Neural crest cell (in vitro differentiated cells): ENCODE measurements at places on chromosomes 11 and 22. TPM values are rescaled to one million over a fixed set of nuclear protein-coding genes. Genes with fewer than 3 reads are reported as not detected.

DNA sequence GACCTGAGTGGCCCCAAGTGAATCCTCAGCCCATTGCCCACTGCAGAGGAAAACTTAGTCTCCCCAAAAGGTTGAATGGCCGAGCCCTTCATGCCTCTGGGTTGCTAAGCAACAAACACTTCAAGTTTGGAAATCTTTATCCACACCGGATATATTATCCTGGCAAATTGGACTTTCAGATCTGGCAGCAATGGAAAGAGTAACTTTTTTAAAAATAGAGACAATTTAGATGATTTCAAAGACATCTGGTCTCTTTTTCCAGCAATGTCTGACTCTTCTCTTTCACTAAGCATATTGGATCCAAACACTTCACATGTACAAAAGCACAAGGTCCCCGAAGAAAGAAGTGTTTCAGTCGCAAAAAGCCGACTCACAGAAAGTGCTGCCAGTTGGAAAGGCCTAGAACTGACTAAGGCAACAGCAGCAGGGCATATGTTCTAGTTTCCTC is 505.3 kb downstream of the SOX6 start:
- DNase-seq = no peak

The MOV10L1 gene
- not detected in 2 replicates for total RNA-seq

GRCh38 chr11:58652726-58653280 is 30.3 kb downstream of the CNTF start:
- no peak for DNase-seq

DNA sequence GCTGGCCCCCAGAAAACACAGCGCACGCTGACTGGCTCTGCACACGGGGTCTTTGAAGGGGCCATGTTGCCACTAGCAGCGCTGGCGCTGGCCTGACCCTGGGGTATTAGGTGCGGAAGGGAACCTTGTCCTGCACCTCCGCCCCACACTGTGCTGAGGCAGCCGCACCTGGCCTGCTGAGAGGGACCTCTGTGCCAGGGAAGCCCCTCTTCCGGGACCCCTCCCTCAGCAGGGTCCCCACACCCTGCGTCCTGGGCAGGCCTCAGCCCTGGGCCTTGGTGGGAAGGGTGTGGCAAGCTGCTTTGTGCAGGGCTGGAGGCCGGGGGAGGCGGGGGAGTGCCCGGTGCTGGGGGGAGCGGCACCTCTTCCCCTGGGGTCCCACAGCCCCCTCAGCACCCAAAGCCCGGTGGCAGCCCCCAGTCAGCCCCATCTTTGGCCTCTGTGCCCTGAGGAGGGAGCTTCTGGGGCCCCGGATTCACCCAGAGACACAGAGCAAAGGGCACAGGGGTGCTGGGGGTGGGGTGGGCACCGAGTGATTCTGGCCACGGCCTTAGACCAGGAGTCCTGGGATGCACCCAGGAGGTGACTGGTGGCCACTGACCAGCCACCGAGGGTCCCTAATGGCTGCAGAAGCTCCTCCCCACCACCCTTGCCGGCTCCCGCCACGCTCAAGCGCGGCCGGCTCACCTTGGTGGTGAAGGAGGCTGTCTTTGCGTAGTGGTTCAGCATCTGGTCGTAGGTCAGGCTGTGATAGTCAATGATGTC is 11.4 kb downstream of the TTLL8 start:
- DNase-seq = no peak

DNA sequence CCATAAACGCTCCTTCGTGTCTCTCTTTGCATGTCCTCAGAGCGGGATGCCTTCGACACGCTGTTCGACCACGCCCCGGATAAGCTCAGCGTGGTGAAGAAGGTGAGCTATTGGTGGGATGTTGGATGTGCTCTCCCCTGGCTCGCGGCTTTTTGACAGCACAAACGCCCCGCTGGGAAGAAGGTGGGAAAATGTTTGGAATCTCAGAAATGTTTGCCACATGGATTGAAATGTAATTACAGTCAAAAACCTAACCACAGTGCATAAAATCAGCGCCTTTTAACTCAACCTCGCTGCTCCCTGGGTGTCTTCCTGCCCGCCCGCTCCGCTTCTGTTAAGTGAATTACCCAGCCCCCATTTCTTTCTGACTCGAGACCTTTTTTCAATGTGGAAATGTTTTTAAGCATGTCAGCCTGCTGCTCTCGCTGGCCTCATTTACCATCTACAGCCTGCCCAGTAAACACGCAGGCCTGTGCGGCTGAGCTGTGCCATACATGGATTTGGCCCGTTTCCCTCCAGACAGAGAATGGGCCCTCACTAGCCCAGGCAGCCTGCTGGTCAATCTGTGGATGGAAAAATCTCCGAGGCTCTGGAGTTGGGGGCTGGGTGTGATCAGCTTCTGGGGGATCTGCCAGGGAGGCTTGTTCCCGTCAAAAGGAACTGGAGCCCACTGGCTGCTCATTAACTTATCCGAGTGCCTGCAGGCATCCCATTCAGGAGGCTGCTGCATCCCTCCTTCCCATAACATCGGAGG is 32.7 kb upstream of the PARVG start:
- DNase-seq = no peak

DNA sequence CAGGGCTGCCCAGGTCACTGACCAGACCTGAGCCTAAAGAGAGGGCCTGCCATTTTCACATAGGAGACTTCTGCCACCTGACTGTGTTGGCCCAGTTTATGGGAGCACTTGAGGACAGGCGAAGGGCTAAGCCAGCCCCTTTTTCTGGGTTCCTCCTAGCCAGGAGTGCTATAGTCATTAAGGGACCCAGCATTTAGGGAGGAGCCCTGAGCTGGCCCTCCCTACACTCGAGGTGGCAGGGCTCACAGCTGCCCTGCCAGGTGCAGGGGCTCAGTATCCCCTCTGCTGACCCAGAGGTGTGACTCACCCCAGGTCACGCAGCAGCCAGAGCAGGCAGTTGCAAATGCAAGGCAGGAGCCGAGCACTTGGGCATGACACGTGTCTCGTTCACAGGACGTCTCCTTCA is 86.3 kb upstream of the CRYBB3 start:
- no peak for DNase-seq

The KIRREL3 gene
- 0.64 and 0.82 TPM in 2 replicates for total RNA-seq

The OR8J3 gene
- not detected in 2 replicates for total RNA-seq

The FZD4 gene
- total RNA-seq = 4.1 and 4.6 TPM in 2 replicates

GRCh38 chr11:104534278-104534677 is 364.0 kb downstream of the CASP12 start:
- DNase-seq = no peak

The APOL4 gene
- total RNA-seq = not detected in 2 replicates

- DNase-seq = no peak
Observed at GRCh38 chr22:35315141-35315854, 15.6 kb downstream of the TOM1 start.

GRCh38 chr22:42470366-42471082 is 38.3 kb upstream of the NFAM1 start:
- no peak for DNase-seq

- DNase-seq = no peak
Observed at GRCh38 chr11:1075341-1075911, 752 bp downstream of the MUC2 start.

The SMTNL1 gene
- not detected in 2 replicates for total RNA-seq

- DNase-seq = no peak
Observed at GRCh38 chr11:31865606-31866300, 54.6 kb upstream of the PAX6 start.

The DLG2 gene
- total RNA-seq = 2.1 and 3.6 TPM in 2 replicates

- DNase-seq = no peak
Observed at GRCh38 chr11:10390375-10390774, 64.7 kb upstream of the AMPD3 start.

DNA sequence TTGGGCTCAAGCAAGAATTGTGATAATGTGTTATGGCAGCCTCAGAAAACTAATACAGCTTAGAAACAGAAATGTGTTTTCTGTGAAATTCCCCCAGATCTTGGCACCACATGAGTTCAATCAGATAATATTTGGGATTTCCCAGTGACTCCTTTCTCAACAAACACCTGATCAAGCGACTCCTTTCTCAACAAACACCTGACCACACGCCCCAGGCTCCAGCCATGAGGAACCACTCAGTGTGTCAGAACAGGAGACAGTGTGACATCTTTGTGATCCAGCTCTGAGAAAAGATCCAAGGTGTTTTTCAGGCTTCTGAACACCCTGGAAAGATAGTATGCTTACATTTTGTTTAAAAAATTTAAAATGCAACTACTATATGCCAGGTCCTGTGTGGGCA is 1.9 kb upstream of the UVRAG start:
- DNase-seq = no peak

The NUCB2 gene
- total RNA-seq = 58.6 and 59.3 TPM in 2 replicates

- no peak for DNase-seq
Observed at GRCh38 chr22:40451210-40451609, 80.8 kb downstream of the SGSM3 start.

The KIAA1671 gene
- 14.2 and 14.5 TPM in 2 replicates for total RNA-seq

- no peak for DNase-seq
Observed at GRCh38 chr11:132539590-132540368, 992.5 kb downstream of the OPCML start.

The ACAD8 gene
- 28.5 and 28.7 TPM in 2 replicates for total RNA-seq

The MMP8 gene
- total RNA-seq = not detected in 2 replicates
